ENCODE measurements at places on chromosomes 11 and 22.

GRCh38 chr22:50528682-50529415, 963 bp downstream of the TYMP start:
- DNase-seq: no peak

DNA sequence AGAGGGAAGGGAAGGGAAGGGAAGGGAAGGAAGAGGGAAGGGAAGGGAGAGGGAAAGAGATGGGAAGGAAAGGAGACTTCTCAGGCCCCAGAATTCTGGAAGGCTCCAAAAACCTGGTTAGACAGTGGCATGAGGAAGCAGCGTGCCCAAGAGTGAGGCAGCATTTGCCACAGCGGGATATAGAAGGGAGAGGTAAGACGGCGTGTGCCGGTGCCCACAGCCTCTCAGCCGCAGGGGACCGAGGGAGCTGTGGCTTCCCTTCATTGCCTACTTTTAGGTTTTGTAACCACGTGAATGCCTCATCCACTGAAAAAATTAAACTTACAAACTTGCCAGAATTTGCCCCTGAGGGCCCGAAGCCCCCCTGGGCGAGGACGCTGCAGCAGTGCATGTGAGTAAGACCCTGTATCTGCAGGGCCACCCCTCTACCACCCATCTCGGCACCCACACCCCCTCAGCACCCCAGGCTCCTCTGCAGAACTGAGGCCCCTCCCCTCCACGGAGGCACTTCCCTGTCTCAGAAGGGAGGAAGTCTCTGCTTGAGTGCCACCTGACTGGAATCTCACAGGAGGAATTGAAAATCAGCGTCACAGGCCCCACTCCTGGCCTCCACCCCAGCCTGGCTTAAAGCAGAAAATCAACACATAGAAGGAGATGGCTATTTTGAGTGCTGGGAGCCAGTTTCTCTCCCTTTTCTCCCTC, 58.1 kb downstream of the LINC01488 start:
- no peak for DNase-seq

DNA sequence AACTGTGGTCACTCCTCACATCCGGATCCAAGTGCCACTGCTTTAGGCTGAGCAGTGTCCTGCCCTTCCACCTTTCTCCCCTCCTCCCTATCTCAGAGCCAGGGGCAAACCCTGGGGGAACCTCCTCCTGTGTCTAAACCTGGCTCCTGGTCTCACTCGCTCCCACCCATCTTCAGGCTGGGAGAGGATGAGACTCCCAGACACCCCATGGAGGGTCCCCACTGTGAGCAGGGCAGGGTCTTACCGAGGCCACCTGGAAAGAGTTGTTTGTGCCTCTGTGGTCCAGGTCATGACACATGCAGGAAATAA, 93.6 kb downstream of the PDE2A start:
- no peak for DNase-seq

- DNase-seq: peak; percentile 15
Observed at GRCh38 chr11:1573903-1574237, 1.8 kb upstream of the DUSP8 start.

- DNase-seq: no peak
Observed at GRCh38 chr11:128462922-128463321, 124.4 kb downstream of the ETS1 start.

DNA sequence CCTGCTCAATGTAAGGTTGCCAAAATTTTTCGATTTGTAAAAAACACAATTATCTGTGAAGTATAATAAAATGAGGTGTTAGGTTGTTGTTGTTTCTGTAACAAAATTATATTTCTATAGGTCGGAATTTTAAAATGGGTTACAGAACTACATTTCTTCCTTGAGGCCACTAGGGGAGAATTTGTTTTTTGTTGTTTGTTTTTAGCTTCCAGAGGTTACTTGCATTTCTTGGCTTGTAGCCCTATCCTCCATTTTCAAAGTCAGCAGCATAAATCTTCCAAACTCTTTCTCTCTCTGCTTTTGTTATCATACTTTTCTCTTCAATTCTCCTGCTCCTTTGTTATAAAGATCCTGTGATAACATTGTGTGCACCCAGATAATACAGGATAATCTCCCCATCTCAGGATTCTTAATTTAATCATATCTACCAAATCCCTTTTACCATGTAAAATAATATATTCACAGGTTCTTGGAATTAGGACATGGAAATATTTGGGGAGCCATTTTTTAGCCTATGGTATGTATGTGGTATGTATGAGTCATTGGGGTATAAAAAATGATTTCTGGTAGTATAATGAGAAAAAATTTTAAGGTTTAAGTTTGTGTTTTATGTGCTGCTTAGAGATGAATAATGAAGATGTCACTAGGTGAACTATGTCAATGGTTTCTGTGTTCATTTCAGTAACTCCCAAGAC, 9.4 kb upstream of the PATL1 start:
- DNase-seq: no peak

DNA sequence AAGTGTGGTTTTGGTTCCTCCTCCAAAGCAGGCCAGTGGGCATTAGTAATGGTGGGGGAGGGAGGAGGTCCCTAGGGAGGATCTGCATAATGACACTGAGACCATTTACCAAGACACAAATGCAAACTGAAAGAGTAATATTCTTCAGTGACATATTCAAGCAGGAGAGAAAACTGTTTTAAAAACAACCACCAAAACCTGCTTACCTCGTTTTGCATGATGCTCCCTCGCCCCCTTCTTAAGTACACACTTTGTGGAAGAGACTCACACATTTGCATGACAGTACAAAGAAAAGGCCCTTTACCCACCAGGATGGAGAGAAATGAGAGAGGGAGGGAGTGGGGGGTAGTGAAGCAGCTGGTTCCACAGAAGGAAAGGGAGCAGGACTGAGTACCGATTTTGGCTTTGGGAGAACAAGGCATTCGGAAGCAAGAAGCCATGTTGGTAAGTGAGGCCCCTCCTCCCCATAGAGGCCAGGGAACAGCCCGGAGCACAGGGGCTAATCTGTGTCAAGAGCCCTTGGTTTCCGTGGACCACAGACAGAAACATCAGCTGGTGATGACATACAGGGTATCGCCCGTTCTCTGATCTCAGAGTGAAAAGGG, 13.0 kb upstream of the OPCML start:
- DNase-seq: no peak

DNA sequence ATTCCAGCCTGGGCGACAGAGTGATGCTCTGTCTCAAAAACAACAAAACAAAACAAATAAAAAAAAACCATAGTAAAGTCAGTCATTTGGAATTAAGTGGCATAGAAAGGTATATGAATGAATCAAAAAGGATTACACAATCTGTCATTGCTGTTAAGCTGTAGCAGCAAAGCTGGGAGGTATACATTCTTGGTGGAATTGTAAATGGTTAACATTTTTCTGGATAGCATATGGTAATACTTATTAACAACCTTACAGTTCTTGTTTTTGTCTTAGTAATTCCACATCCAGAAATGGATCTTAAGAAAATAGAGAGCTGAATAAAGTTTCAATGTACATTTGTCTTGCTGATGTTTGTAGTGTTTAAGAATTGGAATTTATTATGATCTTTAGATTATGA, 30.0 kb downstream of the DDX10 start:
- peak; percentile 36 for DNase-seq

DNA sequence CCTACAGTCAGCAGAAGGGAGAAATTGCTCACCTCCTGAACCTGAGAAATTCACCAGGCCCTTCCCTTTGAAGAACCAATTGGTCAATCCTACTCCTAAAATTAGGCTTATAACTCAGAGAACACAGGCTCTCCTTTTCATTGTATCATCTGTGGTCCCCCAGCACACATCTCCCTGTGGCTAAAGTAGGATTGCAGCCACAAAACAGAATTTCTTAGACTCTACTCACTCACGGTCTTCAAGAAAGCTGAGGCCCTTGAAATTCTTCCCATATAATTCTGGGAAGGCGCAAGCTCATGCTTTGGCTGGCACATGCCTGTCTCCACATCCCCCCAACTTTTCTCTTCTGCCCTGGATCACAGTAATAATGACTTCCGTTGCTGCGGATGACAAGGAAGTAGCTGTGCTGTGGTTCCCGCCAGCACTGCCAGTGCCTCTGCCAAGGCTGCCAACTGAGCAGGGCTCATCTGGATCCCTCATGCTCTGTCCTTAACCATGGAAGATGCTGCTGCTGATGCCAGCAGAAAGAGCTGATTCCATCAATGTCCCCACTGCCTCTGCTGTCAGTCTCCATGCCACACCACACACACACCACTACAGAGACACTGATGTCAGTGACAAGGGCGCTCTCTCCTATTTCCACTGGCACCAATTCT, 200.6 kb upstream of the POU2AF2 start:
- DNase-seq: no peak

GRCh38 chr11:47924184-47924691, 56.1 kb upstream of the PTPRJ start:
- DNase-seq: peak; percentile 43

- DNase-seq: no peak
Observed at GRCh38 chr22:43047605-43048004, 32.7 kb upstream of the PACSIN2 start.

DNA sequence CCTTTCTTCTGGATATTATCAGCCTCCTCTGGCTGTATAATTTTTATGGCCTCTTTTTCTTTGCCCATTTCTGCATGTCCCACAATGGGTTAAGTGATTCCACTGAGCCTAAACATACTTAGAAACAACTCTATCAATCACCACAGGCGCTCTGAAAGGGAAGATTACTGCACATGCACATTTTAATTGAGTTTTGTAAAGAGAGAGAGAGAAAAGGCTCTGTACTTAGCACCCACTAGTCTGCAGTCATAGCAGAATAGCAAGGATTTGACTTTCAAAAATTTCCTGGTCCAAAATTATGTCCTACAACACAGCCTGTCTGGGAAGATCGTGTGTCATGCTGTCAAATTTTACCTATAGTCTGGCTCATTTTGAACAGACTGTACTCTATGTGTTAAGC, 758.5 kb downstream of the OPCML start:
- DNase-seq: no peak

- no peak for DNase-seq
Observed at GRCh38 chr11:119511614-119512306, 88.8 kb upstream of the THY1 start.

DNA sequence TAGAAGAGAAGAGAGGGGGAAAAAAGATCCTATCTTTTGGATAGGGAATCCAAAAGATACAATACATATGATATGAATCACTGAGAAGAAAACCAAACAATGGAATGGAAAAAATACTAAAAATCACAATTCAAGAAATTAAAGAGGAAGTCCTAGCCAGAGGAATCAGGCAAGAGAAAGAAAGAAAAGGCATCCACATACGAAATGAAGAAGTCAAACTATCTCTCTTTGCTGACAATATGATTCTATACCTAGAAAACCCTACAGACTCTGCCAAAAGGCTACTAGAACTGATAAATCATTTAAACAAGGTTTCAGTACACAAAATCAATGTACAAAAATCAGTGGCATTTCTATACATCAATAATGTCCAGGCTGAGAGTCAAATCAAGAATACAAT, 91.4 kb downstream of the EFCAB6 start:
- no peak for DNase-seq

DNA sequence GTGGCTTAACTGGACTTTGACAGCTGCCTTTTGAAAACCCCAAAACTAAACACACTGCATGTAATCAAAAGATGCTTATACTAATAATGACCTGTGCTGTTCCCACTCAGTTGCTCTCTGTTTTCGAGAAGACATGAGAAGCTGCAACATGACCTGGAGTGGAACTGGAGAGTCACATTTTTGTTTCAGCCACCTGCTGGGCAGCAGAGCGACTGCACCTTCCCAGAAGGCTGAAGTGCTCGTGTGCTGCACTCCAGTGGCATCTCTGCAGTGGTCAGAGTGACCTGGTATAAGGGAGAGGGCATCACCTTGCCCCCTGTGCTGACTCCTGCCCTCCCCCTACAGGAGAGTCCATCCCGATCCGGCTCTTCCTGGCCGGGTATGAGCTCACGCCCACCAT, 8.6 kb downstream of the THYN1 start:
- DNase-seq: peak; percentile 27

DNA sequence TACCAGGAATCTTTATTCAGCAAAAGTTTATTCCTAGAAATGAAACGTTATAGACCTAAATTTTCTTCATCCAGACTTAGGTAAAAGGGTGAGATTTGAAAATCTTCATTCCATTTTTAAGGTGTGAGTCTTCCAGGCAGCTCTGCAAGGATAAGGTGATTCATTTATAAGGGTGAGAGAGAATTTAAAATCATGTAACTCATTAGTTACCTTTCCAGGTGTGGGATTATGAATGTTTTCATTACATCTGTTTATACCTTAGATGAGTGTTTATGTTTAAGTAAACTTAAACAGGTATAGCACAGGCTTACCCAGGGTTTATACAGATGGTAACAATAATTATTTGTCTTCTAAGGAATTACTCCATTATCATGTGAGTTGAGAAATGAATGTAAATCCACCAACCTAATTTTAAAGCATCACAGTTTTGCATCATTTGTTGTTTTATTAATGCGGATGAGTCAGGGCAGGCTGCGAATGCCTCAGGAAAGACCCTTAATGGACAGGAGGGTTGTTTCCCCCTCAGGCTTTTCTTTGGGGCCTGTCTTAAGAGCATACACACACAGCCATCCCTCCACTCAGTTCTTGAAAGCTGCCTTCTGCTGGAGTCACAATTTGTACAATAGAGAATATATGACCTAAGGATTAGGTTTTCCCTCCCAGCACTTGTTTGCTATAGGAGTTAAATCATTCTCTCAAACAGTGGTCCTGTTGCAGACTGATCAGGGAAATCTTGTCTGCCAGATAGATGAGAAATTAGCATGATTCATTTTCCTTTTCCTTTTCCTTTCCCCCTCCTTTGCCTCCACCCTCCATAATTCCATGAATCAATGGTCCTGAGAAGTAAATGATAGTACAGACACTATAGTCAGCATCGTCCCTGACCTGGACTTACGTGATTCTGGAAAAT, 3.0 kb downstream of the PRSS23 start:
- peak; percentile 59 for DNase-seq

GRCh38 chr11:35969089-35970042, 25.5 kb downstream of the LDLRAD3 start:
- no peak for DNase-seq

DNA sequence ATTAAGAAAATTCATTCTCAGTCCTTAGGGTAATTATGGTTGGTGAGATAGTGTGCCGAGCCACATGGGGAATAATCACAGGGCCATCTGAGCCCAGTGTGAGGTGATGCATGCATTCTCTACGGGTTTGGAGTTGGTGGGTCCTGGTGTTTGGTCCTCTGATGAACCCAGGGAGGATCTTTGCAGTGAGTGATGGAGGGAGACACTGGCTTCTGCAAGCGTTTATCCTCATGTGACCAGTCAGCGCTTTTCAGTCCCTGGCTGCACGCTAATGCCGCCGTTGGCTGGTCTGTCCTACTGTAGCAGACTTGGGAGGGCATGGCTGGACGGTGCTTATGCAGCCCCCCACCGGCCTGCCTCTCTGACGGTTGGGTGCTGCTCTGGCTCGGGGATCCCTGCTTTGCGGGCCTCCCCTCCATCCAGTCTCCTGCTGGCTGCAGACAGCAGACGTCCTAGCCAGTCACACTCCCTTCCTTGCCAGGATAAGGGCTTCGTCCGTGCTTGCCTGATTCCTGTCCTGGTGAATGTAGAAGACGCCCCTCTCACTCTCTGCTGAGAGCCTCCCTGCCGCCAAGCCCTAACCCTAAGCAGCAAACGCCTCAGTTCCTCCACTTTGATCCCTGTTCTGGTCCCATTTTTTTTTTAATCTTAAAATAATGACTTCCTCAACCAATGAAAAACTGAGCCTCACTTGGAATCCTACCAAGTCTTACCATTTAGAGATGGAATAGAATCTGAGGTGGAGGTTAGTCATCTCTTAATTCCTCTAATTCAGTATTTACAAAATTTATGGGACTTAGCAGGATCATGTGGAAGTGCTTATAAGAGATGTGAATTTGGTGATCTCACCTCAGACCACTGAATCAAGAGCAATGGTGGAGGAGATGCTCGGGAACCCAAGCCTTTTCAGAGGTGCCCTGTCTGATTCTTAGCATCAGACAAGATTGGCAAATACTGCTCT, 143.7 kb upstream of the SORL1-AS1 start:
- peak; percentile 62 for DNase-seq
